Activated CD4-positive, CD25-positive, alpha-beta regulatory T cell treated with anti-CD3 and anti-CD28 coated beads, Interleukin-2, amount 50 U/mL, for 72 hours (primary cell): ENCODE measurements at places on chromosomes 1 and 21.
A peak's percentile ranks its signal among the peaks of the same experiment; 100 is the strongest.

GRCh38 chr1:61569303-61569621, 155.7 kb downstream of the TM2D1 start:
- no peak for DNase-seq

- DNase-seq = no peak
These were observed 12.7 kb upstream of the RRP15 start for GRCh38 chr1:218272366-218272765.

DNA sequence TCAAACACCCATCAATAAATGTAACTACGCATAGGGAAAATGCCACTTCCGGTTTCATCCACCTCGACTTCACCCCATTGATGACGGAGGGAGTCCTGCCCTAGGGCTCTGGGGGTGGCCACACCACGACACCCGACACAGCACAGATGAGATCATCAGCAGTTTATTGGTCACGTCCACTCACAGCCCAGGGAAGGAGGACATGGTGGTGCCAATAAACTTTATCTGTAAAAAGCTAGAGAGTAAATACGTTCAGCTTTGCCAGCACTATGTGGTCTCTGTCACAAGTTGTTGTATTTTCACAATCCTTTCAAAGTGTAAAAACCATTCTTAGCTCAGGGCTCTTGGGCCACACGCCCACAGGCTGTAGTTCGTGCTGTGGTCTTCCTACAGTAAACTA, 16.3 kb downstream of the SETD4 start:
- no peak for DNase-seq

GRCh38 chr1:78950826-78951225, 55.7 kb downstream of the ADGRL4 start:
- no peak for DNase-seq

DNA sequence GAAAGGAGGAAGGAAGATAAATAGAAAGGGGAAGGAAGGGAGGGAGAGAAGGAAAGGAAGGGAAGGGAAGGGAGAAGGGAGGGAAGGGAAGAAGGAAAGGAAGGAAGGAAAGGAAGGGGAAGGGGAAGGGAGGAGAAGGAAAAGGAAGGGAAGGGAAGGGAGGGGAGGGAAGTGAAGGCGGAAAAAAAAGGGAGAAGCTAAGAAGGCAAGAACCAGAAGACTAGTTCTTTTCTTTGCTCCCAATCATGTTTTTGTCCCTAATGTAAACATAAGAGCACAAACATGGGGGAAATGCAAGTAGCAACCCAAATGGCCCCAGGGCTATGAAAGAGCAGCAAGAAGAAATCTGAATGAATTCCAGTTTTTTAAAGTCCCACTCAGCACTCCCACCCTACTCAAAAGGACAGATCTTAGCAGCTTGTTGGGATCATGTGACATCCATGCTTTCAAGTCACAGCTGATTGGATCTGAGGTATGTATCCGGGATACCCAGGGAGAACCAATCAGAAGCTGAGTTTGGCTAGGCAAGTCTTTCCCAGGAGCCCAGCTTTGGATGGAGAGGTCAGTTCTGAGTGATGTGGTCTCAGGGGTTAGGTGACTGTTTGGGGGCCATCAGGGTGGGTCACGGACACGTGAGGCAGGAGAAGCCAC, 24.2 kb upstream of the FHAD1 start:
- no peak for DNase-seq

GRCh38 chr1:155064111-155064831, 731 bp downstream of the EFNA4 start:
- DNase-seq = no peak

GRCh38 chr1:52364235-52364839, 1.7 kb downstream of the CC2D1B start:
- DNase-seq = no peak

DNA sequence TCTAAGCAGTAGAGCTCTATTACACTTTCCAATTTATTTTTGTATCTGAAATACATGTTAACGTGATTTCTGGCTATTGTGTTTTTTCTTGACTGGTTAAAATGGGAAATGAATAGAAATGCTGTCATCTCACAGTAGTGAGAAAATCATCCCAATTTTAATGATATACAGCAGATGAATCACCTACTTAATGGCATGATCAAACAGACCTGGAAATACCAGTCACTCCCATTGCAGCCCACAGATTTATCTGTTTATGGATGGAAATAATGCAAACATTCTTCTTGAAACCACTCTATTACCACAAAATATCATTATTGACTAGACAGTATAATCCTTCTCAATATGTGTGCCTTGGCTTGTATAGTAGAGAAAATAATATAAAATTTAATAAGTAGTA, 497.8 kb upstream of the ADAMTS5 start:
- DNase-seq = no peak

DNA sequence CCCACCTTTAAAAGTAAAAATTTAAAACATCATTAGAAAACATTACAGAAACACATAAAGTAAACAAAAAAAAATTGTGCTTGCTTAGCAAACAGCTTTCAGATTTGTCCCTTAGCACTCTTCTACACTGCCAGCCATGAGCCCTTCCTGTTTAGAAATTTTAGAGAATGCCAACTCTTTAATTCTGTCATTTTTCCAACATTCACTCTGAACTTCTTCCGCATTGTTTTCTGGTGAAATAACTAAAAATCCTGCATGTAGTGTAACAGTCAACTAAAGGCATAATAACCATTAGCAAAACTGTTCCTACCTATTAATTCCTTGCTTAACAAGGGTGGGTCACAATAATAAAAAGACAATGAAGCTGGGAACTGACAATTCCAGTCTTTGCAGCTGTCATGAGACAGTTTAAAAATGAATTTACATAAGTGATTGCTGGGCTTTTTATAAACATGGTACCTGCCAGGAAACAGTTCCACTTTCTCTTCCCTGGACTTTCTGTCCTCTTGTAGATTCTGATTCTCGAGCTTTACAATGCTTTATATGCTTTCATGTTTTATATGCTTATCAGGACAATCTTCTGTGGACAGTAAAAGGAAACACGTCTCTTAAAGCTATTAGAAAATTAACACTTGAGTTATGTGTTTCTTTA, 19.0 kb downstream of the GNG12 start:
- no peak for DNase-seq

DNA sequence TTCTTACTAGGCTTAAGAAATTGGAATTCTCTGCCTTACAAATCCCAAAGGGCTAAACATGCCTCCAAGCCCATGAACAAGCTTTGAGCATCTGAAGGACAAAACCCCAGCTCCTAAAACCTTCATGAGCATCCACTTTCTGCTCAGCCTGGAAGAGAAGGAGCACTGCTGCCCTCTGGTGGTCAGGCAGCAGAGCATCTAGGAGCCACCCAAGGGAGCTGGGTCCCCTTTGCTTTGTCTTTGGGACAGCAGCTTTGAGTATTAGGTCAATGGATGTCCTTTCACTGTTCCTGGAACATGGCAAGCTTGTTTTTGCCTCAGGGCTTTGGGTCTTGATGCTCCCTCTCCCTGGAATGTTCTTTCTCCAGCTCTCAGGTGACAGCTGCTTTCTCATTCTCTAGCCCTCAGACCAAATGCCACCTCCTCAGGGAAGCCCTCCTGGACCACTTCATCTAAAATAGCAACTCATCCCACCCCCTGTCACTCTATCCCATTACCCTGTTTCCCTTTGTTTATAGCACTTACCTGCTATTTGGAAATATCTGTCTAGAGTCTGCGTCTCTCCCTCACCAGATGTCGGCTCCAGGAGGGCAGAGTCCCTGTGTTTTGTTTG, 25.7 kb downstream of the RAB7B start:
- peak; percentile 81 for DNase-seq

DNA sequence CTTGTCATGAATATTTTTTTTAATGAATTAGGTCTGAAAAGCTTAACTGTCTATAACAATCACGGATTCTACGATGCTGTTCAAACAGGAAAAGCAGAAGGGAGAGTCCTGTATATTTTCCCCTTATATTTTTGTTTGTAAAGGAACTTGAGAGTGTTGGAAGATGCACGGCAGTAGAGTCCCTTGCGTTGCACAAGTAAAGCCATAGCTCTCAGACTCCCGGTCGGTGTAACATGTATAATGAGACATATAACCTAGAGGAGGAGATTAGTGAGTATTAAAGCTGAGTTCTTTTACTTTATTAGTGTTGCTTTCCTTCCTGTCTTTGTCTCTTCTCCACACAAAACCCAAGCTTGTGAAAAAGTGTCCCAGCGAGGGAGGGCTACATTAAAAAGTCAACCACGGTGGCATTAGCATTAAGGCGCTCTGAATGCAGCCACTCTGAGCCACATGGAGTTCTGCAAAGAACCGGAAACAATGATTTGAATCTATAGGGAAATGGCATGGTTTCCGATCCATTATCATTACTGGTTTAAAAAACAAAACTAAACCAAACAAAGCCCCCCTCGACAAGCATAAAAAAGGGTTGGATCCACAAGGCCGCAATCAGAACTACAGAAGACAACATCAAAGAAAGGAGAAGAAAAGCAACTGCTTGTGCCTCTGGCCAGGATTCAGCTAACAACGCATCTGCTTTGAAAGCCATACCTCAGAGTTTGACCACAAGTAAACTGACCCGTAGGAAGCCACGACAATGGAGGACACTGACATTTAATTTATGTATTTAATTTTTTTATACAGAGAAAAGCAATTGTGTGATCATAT, 356.8 kb downstream of the LMO4 start:
- no peak for DNase-seq

DNA sequence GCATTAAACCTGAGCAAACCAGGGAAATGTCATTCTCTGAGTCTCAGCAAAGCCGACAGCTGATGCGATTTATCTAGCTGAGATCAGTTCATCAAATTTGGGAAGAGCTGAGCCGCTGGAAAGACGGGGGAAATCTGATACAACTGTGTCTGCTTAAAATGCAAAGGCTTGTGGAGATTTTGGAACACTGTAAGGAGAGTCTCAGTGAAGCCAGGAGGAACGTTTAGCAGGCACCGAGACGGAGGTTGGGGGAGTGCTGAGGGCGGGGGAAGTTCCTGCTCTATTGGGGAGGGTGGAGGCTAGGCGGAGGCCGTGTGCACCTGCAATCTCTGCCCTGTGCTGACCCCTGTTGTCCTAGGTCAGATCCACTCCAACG, 143.2 kb upstream of the CSF3R start:
- no peak for DNase-seq

GRCh38 chr1:117166076-117166475, 44.5 kb upstream of the TRIM45 start:
- no peak for DNase-seq

DNA sequence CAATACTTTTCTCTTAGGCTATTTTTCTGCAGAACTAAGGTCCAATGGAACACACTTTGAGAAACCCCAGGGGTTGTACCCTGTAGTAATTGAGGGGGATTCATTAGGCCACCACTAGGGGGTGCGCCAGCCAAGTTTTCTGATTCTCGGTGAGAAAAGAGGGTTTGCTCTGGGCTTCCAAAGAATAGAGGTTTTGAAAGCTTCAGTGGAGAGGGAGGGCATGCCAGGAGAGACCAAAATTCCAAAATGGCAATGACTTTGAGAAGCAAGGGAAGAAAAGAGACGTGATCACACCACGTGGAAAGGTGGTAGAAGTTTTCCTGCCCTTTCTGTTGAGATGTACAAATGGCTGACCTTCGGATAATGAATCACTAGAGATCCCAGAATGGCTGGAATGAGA, 323.3 kb downstream of the RPS6KC1 start:
- peak; percentile 58 for DNase-seq

- DNase-seq = no peak
These were observed 29.6 kb downstream of the CLIC6 start for GRCh38 chr21:34698270-34699015.

- no peak for DNase-seq
These were observed 5.0 kb upstream of the PMVK start for GRCh38 chr1:154941333-154942013.

- no peak for DNase-seq
These were observed 28.6 kb upstream of the TXLNA start for GRCh38 chr1:32150847-32151246.

- peak; percentile 85 for DNase-seq
These were observed at the start of gene LGALS8 for GRCh38 chr1:236523704-236524141. Gene LGALS8, plus strand, starts transcription at chr1:236523982. Its CDS starts 2,089 bp downstream, at chr1:236526071.

DNA sequence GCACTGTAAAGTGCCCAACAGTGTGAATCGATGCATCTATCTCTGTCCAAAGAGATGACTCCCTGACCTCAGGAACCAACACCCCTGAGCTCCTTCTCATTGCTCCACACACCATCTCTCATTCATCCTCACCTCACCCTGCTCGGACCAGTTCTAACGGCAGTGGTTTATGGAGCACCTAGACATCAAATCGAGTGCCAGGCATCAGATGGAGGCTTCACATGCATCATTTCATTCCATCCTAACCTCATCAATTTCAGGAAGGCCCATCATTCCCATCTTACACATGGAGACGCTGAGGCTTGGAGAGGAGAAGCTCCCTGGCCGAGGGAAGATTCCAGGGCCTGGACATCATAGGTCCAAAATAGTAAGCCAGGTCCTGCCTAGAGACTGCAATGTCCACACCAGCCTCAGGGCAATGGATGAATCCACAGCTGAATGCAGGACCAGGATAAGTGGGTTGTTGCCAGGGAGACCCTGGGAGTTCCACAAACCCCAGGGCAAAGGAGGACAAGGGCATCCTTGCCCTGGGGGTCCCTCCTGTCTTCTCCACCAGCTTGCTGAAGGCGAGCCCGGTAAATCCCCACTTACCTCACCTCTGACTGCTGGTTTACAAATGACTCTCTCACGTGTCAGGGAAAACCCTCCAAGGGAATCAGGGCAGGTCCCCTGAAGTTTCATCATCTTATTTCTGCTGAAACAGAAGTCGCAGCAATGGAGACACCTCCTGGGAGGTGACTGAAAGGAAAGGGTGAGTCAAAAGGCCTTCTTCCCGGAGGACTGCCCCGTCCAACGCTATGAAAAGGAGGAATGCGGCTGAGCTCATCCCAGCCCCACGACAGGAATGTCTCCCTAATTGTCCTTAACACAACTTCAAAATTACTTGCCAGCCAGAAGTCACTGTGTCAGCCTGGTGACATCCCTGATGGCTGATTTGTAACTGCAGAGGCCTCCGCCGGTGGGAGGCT, 9.0 kb upstream of the IFFO2 start:
- no peak for DNase-seq

- no peak for DNase-seq
These were observed 147.2 kb upstream of the DPYD start for GRCh38 chr1:98068016-98068415.

DNA sequence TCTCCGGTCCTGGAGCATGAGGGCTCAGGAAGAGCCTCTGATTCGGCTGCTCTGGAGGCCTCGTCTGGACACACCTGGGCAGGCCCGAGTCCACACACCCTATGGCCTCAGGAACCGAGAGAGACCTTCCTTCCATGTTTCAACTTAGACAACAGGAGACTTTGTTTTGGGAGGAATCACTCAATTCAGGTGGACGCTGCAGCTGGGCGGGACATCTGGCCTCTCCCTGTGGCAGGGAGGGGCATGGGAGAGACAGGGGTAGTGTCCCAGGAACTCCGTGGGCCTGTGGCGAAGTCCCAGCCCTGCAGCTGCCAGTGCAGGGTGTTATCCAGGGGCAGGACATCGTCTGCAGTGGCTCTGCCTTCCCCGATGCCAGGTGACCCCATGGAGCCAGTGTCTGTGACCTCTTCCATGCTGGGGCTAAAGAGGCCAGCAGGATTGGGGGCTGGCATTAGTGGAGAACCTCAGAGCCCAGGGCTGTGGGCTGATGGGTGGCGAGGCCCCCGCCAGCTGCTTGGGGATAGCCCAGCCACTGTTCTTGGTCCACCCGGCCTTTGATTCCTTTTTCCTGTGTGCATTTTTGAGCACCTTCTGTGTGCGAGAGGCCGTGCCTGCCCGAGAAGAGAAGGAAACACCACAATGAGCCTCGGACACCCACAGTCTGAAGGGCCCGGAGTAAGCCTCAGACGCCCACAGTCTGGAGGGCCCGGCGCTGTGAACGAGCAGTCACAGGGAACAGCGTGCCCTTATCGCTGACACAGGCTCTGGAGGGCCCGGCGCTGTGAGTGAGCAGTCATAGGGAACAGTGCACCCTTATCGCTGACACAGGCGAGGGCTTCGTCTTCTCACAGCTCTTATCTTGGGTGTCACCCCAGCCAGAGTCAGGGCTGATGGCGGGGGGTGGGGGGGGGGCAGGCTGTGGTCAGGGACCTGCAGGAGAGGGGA, 6.2 kb downstream of the COL18A1 start:
- DNase-seq = no peak
